ENCODE measurements at places on chromosomes 12 and 14.

DNA sequence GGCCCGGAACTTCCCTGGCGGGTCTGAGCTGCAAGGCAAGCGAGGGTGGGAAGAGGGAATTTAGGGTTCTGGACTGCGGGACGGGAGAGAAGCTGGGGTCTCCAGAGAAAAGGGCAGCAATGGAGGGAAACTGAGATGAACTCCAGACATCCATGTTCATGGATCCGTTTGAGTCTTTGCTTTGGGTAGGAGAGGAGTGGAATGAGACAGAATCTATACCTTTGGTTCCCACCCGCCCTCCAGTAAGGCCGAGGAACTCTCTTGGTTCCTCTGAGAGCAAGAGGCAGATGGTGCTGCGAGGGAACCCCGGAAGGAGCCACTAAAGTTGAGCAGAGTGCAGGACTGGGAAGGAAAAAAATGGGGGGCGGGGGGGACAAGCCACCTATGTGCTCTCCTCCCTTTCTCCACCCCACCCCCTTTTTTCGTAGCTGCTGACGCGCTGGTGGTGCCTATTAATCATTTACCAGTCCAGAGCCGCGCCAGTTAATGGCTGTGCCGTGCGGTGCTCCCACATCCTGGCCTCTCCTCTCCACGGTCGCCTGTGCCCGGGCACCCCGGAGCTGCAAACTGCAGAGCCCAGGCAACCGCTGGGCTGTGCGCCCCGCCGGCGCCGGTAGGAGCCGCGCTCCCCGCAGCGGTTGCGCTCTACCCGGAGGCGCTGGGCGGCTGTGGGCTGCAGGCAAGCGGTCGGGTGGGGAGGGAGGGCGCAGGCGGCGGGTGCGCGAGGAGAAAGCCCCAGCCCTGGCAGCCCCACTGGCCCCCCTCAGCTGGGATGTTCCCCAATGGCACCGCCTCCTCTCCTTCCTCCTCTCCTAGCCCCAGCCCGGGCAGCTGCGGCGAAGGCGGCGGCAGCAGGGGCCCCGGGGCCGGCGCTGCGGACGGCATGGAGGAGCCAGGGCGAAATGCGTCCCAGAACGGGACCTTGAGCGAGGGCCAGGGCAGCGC is 1.2 kb downstream of the SSTR1 start:
- DNase-seq, result no peak

GRCh38 chr14:55580470-55581341 is 699 bp downstream of the KTN1 start:
- peak; percentile 41 for DNase-seq

GRCh38 chr12:3342051-3342450 is 149.0 kb upstream of the PRMT8 start:
- no peak for DNase-seq

DNA sequence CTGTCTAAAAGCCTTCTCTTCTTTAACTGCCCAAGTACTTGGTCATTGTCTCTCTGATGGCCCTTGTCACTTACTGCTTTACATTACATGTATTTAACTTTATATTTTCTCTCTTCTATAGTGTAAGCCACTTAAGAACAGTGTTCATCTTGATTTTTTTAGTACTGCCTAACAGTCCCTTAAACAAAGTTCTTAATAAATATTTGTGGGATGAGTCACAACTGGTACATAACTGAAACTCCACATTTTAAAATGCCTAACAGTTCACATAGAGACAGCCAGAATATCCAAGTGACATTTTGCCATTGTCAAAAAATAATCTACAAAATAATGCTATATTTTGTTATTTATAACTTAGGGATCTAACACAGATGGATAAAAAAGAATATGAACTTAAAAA is 146.6 kb downstream of the STXBP6 start:
- no peak for DNase-seq

GRCh38 chr12:116245189-116245588 is 32.3 kb downstream of the MED13L start:
- DNase-seq, result no peak

DNA sequence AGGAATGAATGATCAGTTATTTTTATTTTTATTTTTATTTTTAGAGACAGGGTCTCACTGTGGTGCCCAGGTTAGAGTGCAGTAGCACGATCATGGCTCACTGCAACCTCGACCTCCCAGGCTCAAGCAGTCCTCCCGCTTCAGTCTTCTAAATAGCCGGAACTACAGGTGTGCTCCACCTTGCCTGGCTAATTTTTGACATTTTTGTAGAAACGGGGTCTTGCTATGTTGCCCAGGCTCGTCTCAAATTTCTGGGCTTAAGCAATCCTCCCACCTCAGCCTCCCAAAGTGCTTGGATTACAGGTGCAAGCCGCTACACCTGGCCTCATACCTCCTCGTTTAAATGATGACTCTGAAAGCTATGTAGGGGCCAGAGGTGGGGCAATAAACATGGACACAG is 706.0 kb downstream of the MED13L start:
- DNase-seq, result no peak

GRCh38 chr14:23404331-23404900 is 3.7 kb downstream of the MYH6 start:
- DNase-seq, result no peak

DNA sequence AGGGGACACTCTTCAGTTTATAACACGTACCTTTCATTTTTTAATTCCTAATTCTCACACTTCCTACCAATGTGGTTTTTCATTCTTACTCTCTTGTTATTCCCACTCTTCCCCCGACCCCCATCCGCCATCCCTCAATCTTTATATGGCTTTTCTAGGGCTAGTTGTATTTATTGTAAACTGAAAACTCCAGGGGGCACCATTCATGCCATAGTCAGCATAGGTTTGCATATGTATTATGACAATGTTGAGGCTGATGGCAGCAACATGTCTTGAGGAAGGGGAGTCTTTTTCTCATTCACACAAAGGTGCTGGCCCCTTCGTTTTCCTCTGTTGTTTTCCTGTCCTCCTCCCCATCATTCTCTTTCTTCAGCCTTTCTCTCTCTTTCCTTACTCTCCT is 27.7 kb upstream of the LTA4H start:
- no peak for DNase-seq

DNA sequence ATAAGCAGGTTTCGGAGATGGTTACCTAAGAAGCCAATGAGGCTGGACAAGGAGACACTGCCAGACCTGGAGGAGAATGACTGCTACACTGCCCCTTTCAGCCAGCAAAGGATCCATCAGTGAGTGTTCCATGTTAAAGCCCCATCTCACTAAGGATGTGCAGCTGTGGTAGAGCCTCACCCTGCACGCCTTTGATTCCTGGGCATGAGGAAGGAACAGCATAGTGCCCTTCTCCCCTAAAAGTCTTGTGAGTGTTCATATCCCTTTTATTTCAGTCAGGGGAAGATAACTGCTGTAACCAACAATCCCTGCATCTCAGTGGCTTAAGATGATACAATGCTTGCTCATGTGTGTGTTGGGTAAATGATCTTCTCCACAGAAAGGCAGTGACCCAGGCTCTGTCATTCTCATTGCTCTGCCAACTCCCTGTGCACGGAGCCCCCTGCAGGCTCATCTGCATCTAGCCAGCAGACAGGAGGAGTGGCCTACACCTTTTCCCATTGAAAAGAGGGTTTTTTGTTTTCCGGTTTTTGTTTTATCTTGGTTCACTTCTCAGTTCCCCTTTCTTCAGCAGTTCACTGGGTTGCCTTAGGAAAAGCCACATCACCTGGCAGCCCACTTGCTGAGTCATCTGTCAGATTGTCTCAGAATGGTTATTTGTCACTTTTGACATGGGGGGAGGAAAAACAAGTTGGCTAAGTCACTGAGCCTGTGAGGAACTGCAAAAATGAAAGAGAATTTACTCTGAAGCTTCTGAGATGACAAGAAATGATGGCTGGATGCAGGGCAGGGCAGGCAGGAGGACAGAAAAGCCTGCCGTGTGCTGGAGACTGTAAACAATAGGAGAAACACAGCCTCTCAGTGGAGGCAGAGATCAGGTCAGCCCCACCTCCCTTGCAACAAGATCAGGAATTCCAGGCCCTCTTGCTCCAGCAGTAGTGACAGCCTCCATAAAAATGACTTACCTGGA is 193.3 kb downstream of the ANO4 start:
- no peak for DNase-seq

DNA sequence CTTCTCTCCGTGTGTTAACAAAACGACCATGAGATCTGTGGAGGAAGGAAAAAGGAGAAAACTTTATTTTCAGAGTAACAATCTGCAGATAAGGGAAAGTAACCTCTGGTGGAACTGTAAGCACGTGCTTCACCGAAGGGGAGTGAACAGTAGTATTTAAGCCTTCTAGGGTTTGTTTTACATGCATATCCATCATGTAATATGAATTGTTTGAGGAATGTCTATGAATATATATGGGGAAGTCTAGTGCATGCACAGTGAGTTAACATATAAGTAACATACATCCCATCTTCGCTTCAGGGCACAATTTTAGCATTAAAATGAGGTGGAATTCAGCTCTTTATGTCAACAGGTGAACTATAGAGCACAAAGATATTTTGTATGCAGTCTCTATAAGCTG is 101.1 kb downstream of the FUT8 start:
- DNase-seq, result no peak

GRCh38 chr14:24268225-24268624 is 3.2 kb downstream of the RABGGTA start:
- DNase-seq, result no peak

DNA sequence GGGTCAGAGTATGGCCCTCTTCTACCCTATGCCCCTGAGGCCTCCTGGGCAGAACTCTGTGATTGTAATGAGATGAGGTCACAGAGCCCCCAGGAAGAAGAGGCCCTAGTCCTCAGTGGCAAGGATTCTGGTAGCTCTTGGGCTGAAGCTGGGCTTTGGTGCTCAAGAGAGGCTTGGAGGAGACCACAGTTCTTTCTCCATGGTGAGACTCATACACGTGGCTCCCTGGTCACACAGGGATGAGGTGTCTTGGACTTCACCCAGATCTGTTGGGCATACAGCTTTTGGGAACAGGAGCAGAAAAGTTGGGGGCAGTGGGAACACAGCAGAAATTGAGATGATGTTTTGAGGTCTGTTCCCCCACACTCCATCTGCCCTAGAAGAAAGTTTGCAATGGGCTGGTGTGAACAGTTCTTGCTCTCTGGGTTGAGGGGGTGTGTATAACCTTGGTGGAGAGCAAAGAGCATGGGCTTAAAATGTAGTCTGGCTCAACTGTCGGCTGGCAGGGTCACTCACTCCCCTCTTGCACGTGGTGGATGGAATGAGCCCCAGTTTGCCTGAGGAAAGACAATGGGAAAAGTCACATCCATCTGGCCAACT is at the start of gene KRT86:
TSS of gene KRT86 (plus strand) at position 125 of the 600 bp plus-strand sequence. CDS start 27,272 bp downstream, outside the sequence.
- no peak for DNase-seq

DNA sequence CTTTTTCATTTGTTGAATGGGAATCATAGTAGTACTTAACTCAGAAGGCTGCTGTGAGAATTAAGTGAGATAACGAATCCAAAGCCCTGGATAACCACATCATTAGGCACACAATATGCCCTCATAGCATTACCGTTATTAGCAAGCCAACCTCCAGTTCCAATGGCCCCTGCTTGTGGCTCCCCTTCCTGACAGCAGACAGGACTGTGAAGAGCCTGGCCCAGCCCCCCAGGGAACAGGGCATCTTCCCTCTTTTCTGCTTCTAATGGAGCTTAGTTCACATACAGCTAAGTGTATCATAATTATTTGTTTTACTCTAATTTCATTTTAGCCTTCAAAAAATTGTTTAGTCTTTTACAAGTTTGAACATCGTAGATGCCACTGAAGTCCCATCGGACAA is 39.7 kb downstream of the DHRS2 start:
- DNase-seq, result no peak

GRCh38 chr12:117679776-117680175 is 289.0 kb downstream of the KSR2 start:
- no peak for DNase-seq

GRCh38 chr12:57845478-57846284 is 848 bp downstream of the CTDSP2 start:
- peak; percentile 40 for DNase-seq

GRCh38 chr12:8035440-8036010 is 3.0 kb downstream of the FOXJ2 start:
- DNase-seq, result no peak

- no peak for DNase-seq
Observed at GRCh38 chr12:41932470-41932991, 212.1 kb downstream of the GXYLT1 start.

DNA sequence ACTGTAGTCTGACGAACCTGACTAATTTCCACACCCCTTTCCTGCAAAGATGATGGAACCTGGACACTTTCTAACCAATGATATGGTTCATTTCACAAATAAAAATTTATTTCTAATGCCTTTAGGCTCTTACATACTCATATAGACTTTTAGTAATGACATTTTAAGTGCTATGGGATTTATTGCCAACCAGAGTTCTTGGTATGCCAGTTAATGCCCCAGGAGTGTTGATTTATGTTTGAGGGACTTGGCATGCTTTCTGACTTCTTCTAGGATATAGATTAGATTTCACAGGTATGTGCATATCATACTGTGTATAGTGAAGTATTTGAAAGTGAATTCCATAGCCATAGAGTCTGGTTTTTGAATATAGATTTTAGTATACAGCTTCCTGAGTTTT is 159.5 kb downstream of the CFAP54 start:
- DNase-seq, result no peak

DNA sequence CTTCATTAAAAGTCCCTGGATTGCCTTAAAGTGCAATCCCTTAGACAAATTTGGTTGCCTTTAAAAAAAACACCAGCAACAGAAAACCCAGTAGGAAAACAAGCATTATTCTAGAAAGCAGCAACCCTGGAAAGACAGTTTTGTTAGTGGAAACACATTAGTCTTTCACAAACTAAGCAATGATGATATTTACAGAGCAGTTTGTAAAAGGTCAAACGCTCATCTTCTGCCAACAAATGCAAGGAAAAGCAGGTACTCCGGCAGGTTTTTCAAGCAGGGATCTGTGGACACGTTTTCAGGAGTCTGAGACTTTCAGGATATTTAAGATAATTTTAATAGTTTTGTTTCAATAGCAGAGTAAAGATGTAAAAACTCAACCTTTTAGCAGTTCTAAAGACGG is 202.2 kb downstream of the EXOC5 start:
- DNase-seq, result no peak

DNA sequence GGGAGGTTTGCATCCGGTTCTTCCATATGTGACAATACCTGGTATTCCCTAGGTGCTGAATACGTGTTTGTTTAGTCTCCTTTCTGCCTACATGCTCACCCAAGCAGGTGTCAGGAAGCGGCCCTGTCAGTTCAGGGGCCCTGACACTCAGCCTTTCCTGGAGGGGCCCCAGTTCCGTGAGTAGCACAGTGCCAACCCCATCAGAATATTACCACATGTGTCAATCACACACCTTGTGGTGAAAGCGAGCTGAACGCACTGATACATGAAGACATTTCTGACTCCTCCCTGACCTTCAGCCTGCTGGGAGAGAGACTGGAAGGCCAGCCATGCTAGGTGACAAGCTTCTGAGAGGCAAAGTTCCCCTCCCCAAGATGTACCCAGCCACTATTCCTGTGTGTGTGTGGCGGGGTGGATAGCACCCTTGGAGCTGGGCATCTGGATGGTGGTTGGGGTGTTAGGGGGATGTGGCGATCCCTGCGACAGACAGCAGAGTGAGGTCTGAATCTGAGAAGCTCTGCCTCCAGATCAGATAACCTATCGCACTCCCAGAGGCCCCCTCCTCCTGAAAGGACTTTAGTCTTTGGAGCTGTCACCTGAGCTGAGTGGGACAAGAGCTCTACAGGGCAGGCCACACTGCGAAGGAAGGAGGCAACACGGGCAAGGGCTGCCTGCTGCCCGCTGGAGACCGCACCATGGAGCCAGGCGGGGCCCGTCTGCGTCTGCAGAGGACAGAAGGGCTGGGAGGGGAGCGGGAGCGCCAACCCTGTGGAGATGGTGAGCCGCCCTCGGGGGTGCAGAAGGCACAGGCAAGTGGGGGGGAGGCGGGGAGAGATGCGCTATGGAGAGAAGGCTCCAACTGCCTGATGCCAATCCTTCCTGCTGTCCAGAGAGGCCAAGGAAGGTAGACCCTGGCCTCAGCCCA is at the start of gene SOAT2:
TSS of gene SOAT2 (plus strand) at position 604 of the 925 bp plus-strand sequence. CDS start at position 696, 92 bp downstream.
- peak; percentile 27 for DNase-seq

GRCh38 chr14:95352481-95352880 is 32.8 kb upstream of the CLMN start:
- no peak for DNase-seq
